ENCODE measurements at places on chromosomes 11 and 22. TPM values are rescaled to one million over a fixed set of nuclear protein-coding genes. Genes with fewer than 3 reads are reported as not detected.

DNA sequence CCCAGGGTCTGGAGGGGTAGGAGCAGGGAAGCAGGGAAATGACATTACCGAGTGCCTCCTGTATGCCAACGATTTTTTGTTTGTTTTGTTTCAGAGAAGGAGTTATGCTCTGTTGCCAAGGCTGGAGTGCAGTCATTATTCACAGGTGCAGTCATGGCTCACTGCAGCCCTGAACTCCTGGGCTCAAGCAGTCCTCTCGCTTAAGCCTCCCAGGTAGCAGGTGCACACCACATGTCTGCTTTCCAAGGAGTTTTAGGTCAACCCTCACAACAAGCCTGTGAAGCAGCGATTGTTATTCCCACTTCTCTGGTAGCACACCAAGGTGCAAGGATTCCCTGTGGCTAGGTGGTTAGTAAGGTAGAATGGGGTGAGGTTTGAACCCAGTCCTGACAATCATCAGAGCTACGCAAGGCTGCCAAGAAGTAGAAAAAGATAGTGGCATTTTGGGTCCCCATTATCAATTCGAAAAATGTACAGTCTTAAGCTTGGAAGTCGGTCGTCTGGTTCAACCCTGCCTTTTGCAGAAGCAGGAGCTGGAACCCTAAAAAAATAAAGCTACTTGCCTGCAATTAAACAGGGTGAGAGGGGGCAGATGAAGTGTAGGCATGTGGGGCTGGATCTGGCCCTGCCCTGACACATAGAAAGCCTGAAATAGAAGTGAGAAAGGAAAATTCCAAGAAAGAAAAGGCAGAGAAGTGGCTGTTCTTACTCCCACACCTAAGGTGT lies 9.1 kb downstream of the UCP3 start:
- no peak overlapping the region for H3K27ac ChIP-seq
- H3K4me3 ChIP-seq: no peak overlapping the region
- H3K36me3 ChIP-seq: peaks cover 27% of the 10 kb centered on the region
- peaks cover 5% of the 10 kb centered on the region for H3K4me1 ChIP-seq
- DNase-seq: peak; percentile 10

DNA sequence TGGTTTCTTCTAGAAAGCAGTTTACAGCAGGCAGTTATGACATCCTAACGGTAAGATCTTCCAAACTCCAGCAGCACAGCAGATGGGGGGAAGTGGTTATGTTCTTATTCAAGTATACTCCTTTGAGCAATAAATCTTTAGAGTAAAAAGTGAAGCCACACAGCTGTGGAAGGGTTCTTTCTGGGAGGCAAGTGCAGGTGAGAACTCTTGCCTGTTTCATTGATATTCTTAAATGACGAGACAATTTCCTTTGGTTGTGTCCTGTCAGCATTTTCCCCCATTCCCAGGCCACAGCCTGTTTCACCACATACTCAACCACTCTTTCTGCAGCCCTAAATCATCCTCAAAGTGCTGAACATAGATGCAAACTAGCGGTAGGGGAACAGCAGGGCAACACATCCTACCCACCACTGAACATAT lies 207.3 kb upstream of the MTNR1B start:
- no peak overlapping the region for H3K27ac ChIP-seq
- H3K4me1 ChIP-seq: peaks cover 12% of the 10 kb centered on the region
- no peak overlapping the region for H3K4me3 ChIP-seq
- no peaks in the 10 kb centered on the region for H3K27me3 ChIP-seq
- no peak for DNase-seq

KDM4E gene
- not detected for total RNA-seq

GRCh38 chr11:75734491-75735180 lies 17.0 kb downstream of the MOGAT2 start:
- H3K4me3 ChIP-seq: no peak overlapping the region
- DNase-seq: no peak
- no peaks in the 10 kb centered on the region for H3K36me3 ChIP-seq
- H3K27me3 ChIP-seq: no peaks in the 10 kb centered on the region

ROM1 gene
- 9.2 TPM for total RNA-seq

PANX2 gene
- total RNA-seq: 3.1 TPM

GRCh38 chr22:27800250-27801201 lies 1.0 kb downstream of the MN1 start:
- peak overlapping the region; percentile 91 for H3K27ac ChIP-seq
- H3K36me3 ChIP-seq: peaks cover 6% of the 10 kb centered on the region
- peaks cover 26% of the 10 kb centered on the region for H3K4me1 ChIP-seq
- peak overlapping the region; percentile 57 for H3K4me3 ChIP-seq
- H3K27me3 ChIP-seq: peaks cover 18% of the 10 kb centered on the region

KCNQ1OT1 gene
- total RNA-seq: 1.1 TPM

PLAAT4 gene
- 176 TPM for total RNA-seq

DNA sequence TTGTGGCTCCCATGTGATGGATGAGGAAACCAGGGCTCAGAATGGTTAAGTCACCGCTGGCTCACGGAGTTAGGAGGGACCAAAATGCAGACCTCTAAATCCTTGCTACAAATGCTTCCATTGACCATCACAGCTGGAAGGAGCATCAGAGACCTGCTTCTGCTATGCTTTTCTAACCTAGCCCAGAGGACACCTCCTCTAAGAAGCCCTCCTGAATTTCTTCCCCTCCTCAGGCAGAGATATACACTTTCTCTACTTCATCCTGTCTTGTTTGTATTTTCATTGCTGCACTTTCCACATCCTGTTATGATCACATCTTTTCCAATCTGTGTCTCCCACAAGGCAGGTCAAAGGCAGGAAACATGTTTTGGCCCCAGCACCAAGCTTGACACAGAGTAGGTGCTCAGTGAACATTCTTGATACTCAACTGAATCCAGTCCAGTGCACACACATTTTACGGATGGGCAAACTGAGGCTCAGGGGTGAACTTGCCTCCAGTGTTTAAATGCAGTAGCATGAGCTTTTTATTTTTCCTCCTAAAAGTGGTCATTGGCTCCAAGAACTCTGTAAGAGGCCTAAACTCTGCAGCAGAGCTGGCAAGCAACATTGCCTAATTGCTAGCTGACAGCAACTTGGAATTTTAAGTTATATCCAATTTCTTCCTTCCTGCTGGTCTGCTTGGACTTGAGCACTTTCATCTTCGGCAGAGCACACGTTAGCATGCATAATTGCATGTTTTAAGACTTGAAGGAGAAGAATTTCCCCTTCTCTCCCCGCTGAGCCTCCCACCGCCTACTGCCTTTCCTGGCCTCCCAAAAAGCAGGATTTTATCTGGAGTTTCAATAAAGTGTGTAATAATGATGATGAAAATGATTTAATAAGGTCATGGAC lies 12.7 kb downstream of the SCUBE1 start:
- DNase-seq: no peak
- H3K4me3 ChIP-seq: no peak overlapping the region
- H3K27me3 ChIP-seq: no peaks in the 10 kb centered on the region
- H3K4me1 ChIP-seq: peaks cover 3% of the 10 kb centered on the region

BIK gene
- total RNA-seq: 2.3 TPM

DNA sequence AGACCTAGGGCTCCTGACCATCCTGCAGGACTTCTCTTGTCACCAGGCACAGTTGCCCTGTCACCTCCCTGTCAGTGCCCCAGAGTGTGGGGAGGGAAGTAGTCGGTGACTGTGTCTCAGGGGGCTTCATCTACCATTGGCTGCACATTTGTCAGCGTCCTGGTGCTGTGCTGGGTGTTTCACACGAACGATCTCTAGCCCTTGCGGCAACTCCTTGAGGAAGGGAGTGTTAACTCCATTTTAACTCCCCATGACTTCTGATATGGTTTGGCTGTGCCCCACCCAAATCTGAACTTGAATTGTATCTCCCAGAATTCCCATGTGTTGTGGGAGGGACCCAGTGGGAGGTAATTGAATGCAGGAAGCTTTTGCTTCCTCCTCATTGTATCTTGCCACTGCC lies 7.1 kb downstream of the TSKU start:
- H3K4me1 ChIP-seq: peaks cover 29% of the 10 kb centered on the region
- no peaks in the 10 kb centered on the region for H3K36me3 ChIP-seq
- no peak overlapping the region for H3K4me3 ChIP-seq

DNA sequence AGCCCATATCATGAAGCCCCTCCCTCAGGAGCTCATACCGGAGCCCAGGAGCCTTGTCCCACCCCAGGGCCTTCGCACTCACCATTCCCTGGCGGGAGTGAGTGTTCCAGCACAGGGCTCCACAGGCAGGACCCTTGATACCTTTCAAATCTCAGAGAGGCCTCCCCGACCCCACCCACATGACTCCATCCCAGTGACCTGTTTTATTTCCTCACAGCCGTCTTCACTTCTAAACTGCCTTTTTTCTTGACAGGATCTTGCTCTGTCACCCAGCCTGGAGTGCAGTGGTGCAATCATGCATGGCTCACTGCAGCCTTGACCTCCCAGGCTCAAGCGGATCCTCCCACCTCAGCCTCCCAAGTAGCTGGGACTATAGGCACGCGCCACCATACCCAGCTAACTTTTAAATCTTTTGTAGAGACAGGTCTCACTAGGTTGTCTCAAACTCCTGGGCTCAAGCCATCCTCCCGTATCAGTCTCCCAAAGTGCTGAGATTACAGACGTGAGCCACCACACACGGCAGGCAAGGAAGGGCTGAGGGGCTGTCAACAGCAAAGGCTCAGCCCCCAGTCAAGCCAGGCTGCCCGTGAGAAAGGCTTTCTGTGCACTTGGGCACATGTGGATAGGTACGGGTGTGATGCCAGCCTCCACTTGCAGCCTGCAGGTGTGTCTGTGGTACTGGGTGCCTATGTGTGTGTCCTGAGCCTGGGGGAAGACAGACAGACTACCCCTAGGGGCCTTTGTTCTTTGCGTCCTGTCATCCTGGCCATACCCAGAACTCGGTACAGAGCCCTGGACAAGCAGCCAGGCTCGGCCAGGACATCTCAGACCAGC lies 9.3 kb downstream of the RPL3 start:
- no peak for DNase-seq
- peak overlapping the region; percentile 70 for H3K27ac ChIP-seq
- H3K27me3 ChIP-seq: no peaks in the 10 kb centered on the region
- H3K4me1 ChIP-seq: peaks cover 18% of the 10 kb centered on the region

GRCh38 chr11:61971248-61972111 lies 4.0 kb upstream of the FTH1 start:
- no peaks in the 10 kb centered on the region for H3K36me3 ChIP-seq
- peaks cover 73% of the 10 kb centered on the region for H3K4me1 ChIP-seq
- H3K27ac ChIP-seq: peak overlapping the region; percentile 98
- no peaks in the 10 kb centered on the region for H3K27me3 ChIP-seq
- peak overlapping the region; percentile 18 for H3K4me3 ChIP-seq

DNA sequence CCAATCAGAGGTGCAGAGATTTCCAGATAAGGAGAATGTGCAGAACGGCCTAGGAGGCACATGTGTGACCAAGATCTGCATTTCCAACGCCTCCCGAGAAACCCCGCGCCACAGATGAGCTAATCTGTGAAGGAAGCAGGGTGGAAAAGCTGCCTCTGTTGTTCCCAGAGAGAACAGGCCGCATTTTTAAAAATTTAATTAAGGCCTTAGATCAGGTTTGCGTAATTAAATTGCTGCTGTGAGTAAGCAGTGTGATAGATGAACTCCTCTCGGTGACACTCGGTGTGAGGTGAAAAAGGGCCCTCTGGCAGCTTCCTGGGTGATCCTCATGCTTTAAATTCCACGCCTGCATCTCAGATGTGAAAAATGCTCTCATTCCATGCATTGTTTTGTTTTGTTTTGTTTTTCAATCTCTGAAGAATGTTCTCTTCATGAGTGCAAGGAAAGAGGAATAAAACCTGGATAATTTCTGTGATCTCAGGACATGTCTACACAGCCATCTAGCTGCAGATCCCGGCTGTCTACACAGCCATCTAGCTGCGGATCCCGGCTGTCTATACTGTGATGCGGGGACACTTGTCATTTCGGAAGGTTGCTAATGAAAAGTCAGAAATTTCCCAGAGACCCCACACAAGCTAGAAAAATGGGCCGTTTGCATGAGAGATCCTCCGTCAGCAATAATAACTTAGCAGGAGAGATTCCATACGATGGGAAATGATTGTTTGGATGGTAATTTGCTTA lies 1398.9 kb downstream of the BRD1 start:
- DNase-seq: no peak
- no peaks in the 10 kb centered on the region for H3K4me1 ChIP-seq
- H3K4me3 ChIP-seq: no peak overlapping the region
- H3K27me3 ChIP-seq: no peaks in the 10 kb centered on the region

OR52E8 gene
- not detected for total RNA-seq

- no peak overlapping the region for H3K4me3 ChIP-seq
- H3K36me3 ChIP-seq: peaks cover 9% of the 10 kb centered on the region
- H3K27me3 ChIP-seq: no peaks in the 10 kb centered on the region
- H3K4me1 ChIP-seq: peaks cover 32% of the 10 kb centered on the region
Observed at GRCh38 chr22:42897960-42898359, 40.9 kb upstream of the ARFGAP3 start.

DNA sequence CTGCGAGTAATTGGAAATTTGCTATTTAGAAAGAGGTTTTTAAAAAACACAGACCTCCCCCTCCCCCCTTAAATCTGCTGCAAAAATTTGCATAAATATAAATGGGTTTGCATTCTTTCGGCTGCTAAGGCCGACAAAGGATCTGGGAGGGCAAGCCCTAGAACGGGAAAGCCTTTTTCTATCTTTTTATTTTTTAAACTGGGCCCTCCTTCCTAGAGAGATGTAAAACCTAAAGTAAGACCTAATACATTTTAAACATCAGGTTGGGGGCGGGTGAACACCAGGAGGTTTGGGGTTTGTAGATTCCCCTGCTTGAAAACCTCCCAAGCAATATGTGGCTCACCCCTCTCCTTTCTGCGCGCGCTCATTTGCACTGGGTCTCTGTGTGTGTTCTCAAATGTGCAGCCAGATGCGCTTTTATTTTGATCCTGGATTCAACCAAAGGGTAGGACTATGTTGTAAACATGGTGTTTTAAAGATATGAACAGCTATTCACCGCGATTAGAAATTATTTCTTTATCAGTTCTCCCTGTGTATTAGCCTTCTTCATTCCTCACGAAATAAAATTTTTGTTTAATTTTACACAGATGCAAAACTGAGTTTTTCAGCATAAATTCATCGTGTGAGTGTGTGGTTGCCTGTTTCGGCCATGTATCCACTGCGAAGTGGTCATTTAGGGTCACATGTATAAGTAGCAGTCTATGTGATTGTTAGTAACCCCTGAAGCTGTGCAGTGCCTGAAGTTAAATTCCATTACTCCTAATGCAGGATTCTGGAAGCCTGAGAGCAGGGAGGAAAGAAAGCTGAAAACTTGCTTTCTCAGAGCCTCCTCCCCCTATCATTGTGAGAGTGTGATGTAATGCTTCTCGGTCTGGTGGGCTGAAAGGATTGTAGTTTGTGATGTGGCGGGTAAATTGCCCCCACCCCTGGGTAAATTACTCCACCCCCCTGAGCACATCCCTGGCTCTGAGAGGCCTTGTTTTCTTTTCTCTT lies 988 bp downstream of the TNRC6B start:
- H3K36me3 ChIP-seq: no peaks in the 10 kb centered on the region
- H3K4me1 ChIP-seq: peaks cover 41% of the 10 kb centered on the region
- DNase-seq: no peak
- peak overlapping the region; percentile 53 for H3K4me3 ChIP-seq
- no peaks in the 10 kb centered on the region for H3K27me3 ChIP-seq
